ENCODE measurements at places on chromosomes 11 and 22. TPM values are rescaled to one million over a fixed set of nuclear protein-coding genes. Genes with fewer than 3 reads are reported as not detected.

The ST3GAL4 gene
- polyA plus RNA-seq: 27.2 TPM

The MRGPRX2 gene
- not detected for polyA plus RNA-seq

The OR51E2 gene
- 0.83 TPM for polyA plus RNA-seq

The NRXN2 gene
- 24.5 TPM for polyA plus RNA-seq

The PNPLA5 gene
- not detected for polyA plus RNA-seq

The BAIAP2L2 gene
- 1.2 TPM for polyA plus RNA-seq

The NCR3LG1 gene
- 0.29 TPM for polyA plus RNA-seq

The FAM118A gene
- polyA plus RNA-seq: 20.3 TPM

The HPX gene
- 2.5 TPM for polyA plus RNA-seq

The OR56A1 gene
- not detected for polyA plus RNA-seq

The CHST1 gene
- 14.6 TPM for polyA plus RNA-seq

The PRR33 gene
- 6.3 TPM for polyA plus RNA-seq

The ACRV1 gene
- 0.34 TPM for polyA plus RNA-seq

The TRIM49 gene
- polyA plus RNA-seq: not detected

The POU2AF3 gene
- polyA plus RNA-seq: 2.9 TPM

The C11orf97 gene
- polyA plus RNA-seq: not detected

The JAML gene
- polyA plus RNA-seq: 1.7 TPM

The PKP3 gene
- polyA plus RNA-seq: 0.16 TPM

The RAG1 gene
- polyA plus RNA-seq: 10.2 TPM

The CD3D gene
- polyA plus RNA-seq: not detected

The RAB39A gene
- 0.44 TPM for polyA plus RNA-seq

The NPAS4 gene
- 0.28 TPM for polyA plus RNA-seq

The SLC17A6 gene
- polyA plus RNA-seq: not detected

The FBLN1 gene
- 135 TPM for polyA plus RNA-seq

The CD3G gene
- 0.13 TPM for polyA plus RNA-seq
